Central memory CD4-positive, alpha-beta T cell (primary cell): ENCODE measurements at places on chromosomes 13 and 19.
A peak's percentile ranks its signal among the peaks of the same experiment; 100 is the strongest.

- no peak for DNase-seq
Observed at GRCh38 chr13:32354040-32354439, 38.7 kb downstream of the BRCA2 start.

DNA sequence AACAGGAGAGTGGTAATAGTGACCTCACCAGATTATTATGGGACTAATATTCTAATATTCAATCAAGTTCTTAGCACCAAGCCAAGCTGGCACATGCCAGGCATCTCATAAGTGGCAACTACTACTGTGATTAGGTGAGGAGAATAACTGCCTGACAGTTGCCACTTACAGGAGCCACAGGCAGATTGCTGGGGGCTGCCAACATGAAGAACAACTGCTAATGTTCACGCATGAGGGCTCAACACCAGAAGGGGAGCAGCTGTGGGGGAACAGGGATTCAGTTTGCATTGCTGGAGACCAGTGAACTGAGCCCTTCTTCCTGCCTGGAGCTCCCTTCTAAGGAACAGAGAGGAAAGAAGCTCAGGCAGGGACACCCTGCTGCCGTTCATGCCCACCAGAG is 504.5 kb downstream of the FOXO1 start:
- no peak for DNase-seq

DNA sequence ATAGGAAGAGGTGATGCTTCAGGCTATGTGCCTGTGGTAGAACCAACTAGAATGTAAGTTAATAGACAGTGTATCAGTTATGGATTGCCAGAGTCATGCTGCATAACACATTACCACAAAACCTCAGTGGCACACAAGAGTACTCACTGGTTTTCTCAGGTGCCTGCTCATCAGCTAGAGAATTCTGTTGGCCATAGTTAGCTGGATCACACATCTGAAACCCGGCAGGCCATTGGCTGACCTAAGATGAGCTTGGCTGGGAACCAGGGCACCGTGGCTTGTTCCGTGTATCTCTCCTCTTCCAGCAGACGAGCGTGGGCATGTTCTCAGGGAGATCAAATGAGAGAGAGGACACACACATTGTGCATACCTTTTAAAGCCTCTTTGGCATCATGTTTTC is 76.7 kb downstream of the TEX26 start:
- no peak for DNase-seq

DNA sequence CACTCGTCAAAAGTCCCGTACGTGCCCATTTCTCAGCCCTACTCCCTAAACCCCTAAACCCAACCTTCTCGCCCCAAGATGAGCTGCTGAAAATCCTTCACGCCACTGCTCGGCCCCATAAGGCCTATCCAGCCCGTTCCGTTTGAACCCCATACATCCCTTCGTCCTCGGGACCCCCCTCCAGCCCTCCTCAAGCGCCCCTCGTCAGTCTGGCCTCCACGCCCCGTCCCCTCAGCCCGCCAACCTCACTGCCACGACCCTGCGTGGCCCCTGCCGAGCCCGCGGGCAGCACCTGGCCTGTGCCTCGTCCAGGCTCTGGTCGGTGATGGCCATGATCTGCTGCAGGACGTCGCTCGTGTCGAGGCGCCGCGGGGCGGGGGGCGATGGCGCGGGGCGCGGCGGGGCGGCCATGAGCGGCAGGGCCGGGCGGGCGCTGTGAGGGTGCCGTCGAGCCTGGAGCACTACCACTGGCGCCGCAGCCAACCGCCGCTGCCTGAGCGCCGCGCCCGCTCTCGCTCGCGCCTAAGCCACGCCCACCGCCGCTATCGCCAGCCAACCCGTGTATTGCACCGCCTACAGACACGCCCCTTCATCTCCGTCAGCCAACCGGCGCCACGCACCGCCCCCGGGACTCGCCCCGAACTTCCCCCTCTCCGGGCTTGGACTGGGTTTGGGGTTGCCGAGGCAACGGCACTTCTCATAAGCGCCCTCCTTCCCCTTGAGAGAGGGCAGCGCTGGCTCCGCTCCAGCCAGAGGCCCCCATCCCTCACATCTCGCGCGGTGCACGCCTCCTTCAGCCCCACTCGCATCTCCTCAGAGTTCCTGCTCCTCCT is at the start of gene PBX4:
Gene PBX4, minus strand, starts transcription at position 469 of the 833 bp plus-strand sequence. Its CDS starts 58 bp downstream, at position 411.
- DNase-seq = peak; percentile 99

GRCh38 chr19:54804571-54804970 is 1.2 kb downstream of the KIR2DL4 start:
- DNase-seq = no peak

DNA sequence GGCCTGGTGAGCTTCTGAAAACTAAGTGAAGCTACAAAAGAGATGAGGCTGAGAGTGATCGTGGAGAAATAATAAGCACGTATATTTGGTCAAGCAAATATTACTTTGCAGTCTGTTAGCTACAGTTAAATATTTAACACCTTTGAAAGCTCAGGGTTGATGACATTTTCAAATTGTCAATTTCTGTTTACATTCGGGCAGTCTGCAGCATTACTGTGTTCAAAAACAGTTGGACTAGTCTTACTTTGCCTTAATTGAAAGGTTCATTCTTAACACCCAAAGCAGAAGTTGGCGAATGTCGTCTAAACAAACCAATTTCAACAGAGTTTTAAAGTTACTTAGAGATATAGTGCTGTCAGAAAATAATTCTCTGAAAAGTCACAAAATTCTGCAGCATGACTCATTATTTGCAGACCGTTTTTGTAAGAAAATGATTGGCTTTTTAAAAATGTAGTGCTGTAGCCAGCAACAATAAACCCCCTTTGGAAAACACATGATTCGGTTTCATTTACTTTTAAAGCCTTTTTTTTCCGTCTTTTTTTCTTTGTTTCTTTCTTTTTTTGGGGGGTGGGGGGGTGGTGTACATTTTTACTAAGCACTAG is 549.0 kb downstream of the GPC6 start:
- DNase-seq = no peak
